ENCODE measurements at places on chromosomes 2 and 18.

GRCh38 chr2:120968307-120969015, 232.8 kb downstream of the GLI2 start:
- H3K4me1 ChIP-seq, result peaks cover 5% of the 10 kb centered on the region
- H3K4me3 ChIP-seq, result no peak overlapping the region
- no peak overlapping the region for H3K27ac ChIP-seq

DNA sequence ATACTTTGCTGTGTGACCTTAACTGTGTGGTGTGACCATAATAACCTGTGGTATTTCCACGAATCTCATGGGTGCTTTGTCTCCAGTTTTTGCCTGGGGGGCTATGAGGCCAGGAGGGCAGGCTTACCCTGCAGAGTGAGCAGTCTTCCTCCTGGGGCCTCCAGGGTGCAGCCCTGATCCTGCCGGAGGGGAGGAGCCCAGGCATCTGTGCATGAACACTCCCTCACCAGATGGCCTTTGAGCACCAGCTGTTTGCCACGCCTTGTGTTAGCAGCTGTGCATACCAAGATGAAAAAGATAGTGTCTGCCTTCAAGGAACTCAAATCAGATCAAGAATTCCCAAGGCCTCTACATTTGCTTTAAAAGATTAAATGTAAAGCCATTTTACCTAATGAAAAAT, 75.0 kb upstream of the RBM44 start:
- H3K4me3 ChIP-seq, result no peak overlapping the region
- peaks cover 56% of the 10 kb centered on the region for H3K4me1 ChIP-seq
- peak overlapping the region; percentile 32 for H3K27ac ChIP-seq
- H3K36me3 ChIP-seq, result peaks cover 27% of the 10 kb centered on the region
- no peaks in the 10 kb centered on the region for H3K27me3 ChIP-seq
- DNase-seq, result no peak

DNA sequence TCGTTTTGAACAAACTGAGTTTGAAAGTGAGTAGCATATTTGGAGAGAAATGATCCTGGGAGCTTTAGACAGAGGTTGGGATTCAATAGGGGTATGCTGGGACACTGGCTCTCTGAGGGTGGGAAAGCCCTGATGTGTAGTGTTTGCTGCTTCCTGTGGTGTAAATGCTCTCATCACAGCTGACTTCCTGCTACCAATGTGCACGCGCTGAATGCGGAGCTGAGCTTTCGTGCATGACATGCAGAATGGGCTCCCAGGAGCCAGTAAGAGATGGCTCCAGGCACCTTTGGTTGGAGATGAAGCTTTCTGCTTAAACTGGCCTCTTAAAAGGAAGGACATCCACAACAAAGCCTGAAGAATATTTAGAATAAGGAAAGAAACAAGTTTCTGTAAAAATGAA, 224.1 kb upstream of the CCDC150 start:
- peak overlapping the region; percentile 58 for H3K4me3 ChIP-seq
- H3K36me3 ChIP-seq, result no peaks in the 10 kb centered on the region
- no peak overlapping the region for H3K27ac ChIP-seq

DNA sequence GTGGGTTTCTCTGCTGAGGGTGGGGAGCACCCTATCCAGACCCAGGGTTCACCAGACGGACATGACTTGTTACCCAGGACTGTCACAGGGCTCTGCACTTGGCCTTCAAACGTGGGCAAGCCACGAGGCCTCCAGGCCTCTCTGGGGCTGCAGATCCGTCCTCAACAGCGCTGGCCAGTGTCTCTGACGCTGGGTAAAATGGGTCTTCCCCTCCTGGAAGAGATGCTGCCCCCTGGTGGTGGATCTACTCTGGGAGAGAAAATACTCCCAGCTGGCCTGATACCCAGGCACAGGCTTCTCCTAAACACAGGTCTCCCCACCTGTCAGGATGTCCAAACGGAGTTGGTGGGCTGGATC, 3.7 kb downstream of the GPR17 start:
- peaks cover 5% of the 10 kb centered on the region for H3K36me3 ChIP-seq
- H3K4me1 ChIP-seq, result peaks cover 5% of the 10 kb centered on the region
- no peak overlapping the region for H3K4me3 ChIP-seq
- H3K27ac ChIP-seq, result peak overlapping the region; percentile 35

DNA sequence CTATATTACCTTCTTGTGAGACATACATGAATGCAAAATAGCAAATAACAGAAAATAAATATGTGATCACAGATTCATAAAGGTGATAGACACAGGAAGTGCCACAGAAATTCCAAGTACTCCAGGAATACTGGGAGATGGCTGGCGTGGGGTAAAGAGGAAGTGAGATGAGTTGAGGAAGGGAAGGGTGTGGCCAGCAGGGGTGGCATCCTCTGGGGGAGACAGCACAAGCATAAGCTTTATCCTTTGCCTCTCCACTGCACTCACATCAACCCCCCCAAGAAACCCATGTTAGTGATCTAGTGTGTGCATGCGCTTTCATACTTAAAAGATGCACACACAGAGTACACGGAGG, 94.8 kb upstream of the B3GNT7 start:
- no peaks in the 10 kb centered on the region for H3K27me3 ChIP-seq
- no peak for DNase-seq
- no peak overlapping the region for H3K4me3 ChIP-seq
- no peaks in the 10 kb centered on the region for H3K36me3 ChIP-seq
- no peak overlapping the region for H3K27ac ChIP-seq

- no peaks in the 10 kb centered on the region for H3K4me1 ChIP-seq
- no peaks in the 10 kb centered on the region for H3K27me3 ChIP-seq
- no peak for DNase-seq
Measured at GRCh38 chr18:7879717-7880116, 312.6 kb downstream of the PTPRM start.

- no peaks in the 10 kb centered on the region for H3K27me3 ChIP-seq
- H3K36me3 ChIP-seq, result peaks cover 2% of the 10 kb centered on the region
- DNase-seq, result no peak
- H3K4me1 ChIP-seq, result peaks cover 24% of the 10 kb centered on the region
- no peak overlapping the region for H3K27ac ChIP-seq
Measured at GRCh38 chr2:207505728-207506127, 24.0 kb upstream of the CREB1 start.

GRCh38 chr2:112959109-112959812, 18.5 kb upstream of the IL36G start:
- no peaks in the 10 kb centered on the region for H3K4me1 ChIP-seq
- no peak for DNase-seq
- no peak overlapping the region for H3K4me3 ChIP-seq
- no peak overlapping the region for H3K27ac ChIP-seq
- H3K27me3 ChIP-seq, result peaks cover 10% of the 10 kb centered on the region
- H3K36me3 ChIP-seq, result no peaks in the 10 kb centered on the region

DNA sequence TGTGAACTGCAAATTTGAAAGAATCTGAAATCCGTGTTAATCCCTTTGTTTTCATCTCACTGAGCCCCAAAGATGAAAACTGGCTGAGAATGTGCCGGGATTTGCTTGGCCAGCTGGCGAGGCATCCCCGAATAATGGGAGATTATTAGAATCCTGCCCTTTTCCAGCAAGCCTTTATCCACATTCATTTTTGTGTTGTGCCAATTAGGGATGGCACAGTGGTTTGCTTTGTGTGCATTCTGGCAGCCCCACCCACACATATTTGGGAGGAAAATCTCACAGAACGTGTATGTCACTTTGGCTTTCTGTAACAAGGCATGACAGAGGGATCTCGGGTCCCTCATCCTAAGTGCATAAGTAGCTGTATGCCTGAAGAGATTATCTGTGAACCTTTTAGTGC, 405.8 kb upstream of the FAM98A start:
- H3K4me1 ChIP-seq, result no peaks in the 10 kb centered on the region
- no peak overlapping the region for H3K27ac ChIP-seq
- no peaks in the 10 kb centered on the region for H3K36me3 ChIP-seq

DNA sequence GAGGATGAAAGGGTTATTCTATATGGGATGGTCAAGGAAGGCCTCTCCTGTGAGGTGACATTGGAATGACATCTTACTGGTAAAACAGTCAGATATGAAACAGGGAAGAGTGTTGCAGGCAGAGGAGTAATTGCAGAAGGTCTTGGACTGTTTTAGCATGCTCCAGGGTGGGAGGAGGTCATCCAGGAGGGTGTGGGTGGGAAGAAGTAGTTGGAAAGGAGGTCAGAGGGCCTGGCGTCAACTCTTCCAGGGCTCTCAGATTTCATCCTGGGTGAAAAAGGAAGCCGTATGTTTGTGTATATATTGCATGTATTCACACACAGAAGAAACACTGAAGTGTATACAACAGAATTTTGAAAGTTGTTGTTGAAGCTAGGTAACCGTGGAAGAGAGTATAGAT, 48.2 kb downstream of the ATP9B start:
- peaks cover 18% of the 10 kb centered on the region for H3K36me3 ChIP-seq
- DNase-seq, result no peak
- H3K27me3 ChIP-seq, result no peaks in the 10 kb centered on the region
- no peak overlapping the region for H3K27ac ChIP-seq
- H3K4me3 ChIP-seq, result no peak overlapping the region

DNA sequence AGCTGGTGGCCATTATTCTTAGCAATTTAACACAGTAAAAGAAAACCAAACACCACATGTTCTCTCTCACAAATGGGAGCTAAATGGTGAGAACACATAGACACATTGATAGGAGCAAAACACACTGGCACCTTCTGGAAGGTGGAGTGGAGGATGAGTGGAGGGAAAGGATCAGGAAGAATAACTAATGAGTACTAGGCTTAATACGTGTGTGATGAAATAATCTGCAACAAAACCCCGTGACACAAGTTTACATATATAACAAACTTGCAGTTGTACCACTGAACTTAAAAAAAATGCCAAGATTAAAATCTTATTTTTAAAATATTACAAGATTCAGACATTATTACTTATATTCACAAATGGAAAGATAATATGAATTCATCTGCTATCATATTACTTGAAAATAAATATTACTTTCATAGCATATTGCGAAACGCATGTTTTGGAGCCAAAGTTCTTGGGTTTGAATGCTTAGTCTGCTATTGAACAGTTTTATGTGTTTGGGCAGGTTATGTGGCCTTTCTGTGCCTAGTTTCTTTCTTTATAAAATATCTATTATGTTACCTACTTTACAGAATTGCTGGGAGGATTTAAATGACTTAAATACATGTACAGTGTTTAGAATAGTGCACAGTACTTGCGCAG, 20.5 kb downstream of the ANKRD62 start:
- no peaks in the 10 kb centered on the region for H3K4me1 ChIP-seq
- no peak overlapping the region for H3K4me3 ChIP-seq
- no peaks in the 10 kb centered on the region for H3K36me3 ChIP-seq
- H3K27me3 ChIP-seq, result peaks cover 30% of the 10 kb centered on the region
- no peak for DNase-seq

DNA sequence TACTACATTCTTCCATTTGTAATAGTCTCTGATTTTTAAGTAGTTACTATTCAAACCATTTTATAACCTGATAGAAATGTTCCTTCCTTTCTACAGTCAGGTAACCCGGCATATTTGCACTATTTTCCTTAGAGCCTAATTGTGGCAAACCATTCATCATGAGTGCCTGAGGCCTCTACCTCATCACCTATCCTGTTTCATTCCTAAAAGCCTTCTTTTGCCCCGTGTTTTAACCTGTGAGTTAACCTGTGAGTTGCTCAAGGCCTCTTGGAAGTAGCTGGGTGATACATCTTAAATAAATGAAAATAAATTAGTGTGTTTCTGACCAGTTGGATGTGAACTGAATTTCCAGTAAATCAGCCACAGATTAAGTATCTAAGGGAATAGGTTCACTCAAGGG, 6.5 kb upstream of the KLHL29 start:
- H3K36me3 ChIP-seq, result no peaks in the 10 kb centered on the region
- no peak overlapping the region for H3K27ac ChIP-seq
- peaks cover 11% of the 10 kb centered on the region for H3K4me1 ChIP-seq
- no peak for DNase-seq
- no peak overlapping the region for H3K4me3 ChIP-seq

- no peak overlapping the region for H3K4me3 ChIP-seq
- no peaks in the 10 kb centered on the region for H3K36me3 ChIP-seq
- no peak overlapping the region for H3K27ac ChIP-seq
- peaks cover 80% of the 10 kb centered on the region for H3K27me3 ChIP-seq
- no peaks in the 10 kb centered on the region for H3K4me1 ChIP-seq
Measured at GRCh38 chr18:59311631-59312030, 6.8 kb downstream of the CPLX4 start.

DNA sequence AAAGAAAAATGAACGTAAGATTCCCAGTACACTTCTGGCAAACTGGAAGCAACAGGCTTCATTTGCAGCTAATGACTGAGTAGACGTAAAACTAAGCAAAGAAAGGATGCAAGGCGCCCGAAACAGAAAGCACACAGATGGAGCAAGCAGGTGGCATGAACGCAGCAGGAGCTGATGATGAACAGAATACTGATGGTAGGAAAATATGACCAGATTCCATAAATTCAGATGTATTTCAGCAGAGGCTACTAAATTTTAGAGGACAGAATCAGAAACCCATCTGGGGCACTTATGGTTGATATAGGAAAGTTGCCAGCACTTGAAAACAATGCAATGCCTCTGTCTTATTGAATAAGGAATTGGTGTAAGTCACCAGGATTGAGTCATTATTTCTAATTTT, 658.7 kb upstream of the LINC00305 start:
- DNase-seq, result no peak
- H3K27ac ChIP-seq, result no peak overlapping the region
- no peak overlapping the region for H3K4me3 ChIP-seq
- no peaks in the 10 kb centered on the region for H3K4me1 ChIP-seq

- H3K4me3 ChIP-seq, result no peak overlapping the region
- H3K36me3 ChIP-seq, result no peaks in the 10 kb centered on the region
- DNase-seq, result no peak
- no peaks in the 10 kb centered on the region for H3K4me1 ChIP-seq
- H3K27ac ChIP-seq, result no peak overlapping the region
- H3K27me3 ChIP-seq, result no peaks in the 10 kb centered on the region
Measured at GRCh38 chr18:58584200-58585127, 44.4 kb downstream of the ALPK2 start.

DNA sequence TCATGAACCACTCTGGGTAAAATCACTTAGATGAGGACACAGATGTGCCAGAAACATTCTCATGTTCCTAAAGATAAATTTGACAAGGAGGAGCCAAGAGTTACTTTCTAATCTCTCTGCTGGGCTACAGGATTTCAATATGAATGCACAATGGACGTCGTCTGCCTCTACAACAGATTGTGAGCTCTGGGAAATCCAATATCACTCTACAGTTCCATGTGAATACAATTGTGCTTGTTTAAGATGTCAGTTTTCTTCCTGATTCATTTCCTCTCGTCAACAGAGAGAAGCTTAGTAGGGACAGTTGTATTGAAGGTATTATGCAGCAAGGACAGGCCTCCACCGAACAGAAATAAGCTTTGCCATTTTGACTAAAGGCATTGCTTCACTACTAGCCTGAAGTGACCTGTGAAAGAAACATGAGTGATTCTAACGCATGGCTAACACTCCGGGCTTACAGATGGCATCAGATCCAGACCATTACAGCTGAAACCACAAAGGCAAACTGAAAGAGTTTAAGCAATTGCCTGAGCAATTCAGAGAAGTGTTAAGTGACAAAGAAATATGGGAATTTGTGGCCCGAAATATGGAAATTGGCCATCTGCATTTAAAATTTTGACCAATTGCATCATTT, 1591.5 kb downstream of the LRP1B start:
- H3K36me3 ChIP-seq, result no peaks in the 10 kb centered on the region
- H3K27ac ChIP-seq, result no peak overlapping the region
- H3K4me3 ChIP-seq, result no peak overlapping the region
- H3K4me1 ChIP-seq, result no peaks in the 10 kb centered on the region
- H3K27me3 ChIP-seq, result no peaks in the 10 kb centered on the region

- H3K27me3 ChIP-seq, result no peaks in the 10 kb centered on the region
- H3K4me3 ChIP-seq, result no peak overlapping the region
- no peak overlapping the region for H3K27ac ChIP-seq
- no peak for DNase-seq
- no peaks in the 10 kb centered on the region for H3K36me3 ChIP-seq
- no peaks in the 10 kb centered on the region for H3K4me1 ChIP-seq
Measured at GRCh38 chr2:120635146-120635545, 100.5 kb upstream of the GLI2 start.

Data from central memory CD8-positive, alpha-beta T cell (primary cell).